ENCODE measurements at places on chromosomes 2 and 18.

DNA sequence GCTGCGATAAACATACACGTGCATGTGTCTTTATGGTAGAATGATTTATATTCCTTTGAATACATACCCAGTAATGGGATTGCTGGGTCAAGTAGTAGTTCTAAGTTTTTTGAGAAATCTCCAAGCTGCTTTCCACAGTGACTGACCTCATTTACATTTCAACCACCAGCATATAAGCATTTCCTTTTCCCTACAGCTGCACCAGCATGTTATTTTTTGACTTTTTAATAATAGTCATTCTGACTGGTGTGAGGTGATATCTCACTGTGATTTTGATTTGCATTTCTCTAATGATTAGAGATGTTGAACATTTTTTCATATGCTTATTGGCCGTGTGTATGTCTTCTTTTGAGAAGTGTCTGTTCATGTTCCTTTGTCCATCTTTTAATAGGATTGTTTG lies 22.8 kb downstream of the GALNT1 start:
- no peak for DNase-seq

GRCh38 chr2:20549691-20550348 lies 101.1 kb downstream of the HS1BP3 start:
- DNase-seq: no peak

GRCh38 chr18:45458033-45458432 lies 157.2 kb upstream of the SLC14A2 start:
- DNase-seq: no peak

DNA sequence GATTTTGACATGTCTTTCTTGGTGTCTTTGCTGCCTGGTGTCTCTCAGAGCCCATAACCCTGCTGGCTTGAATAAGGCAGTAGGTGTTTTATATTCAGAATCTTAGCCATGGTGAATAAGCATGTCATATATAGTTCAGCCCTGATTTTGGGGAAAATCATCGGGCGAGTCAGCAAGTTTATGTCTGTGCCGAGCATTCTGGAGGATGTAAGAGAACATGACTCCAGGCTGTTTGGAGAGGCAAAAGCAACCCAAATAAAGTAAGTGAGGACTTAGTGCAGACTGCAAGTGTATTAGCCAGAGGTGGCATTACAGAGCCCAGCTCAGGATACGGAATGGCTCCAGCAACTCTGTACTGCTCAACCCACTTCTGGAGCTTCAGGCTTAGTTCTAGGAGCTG lies 50.3 kb downstream of the TCF7L1 start:
- DNase-seq: no peak

DNA sequence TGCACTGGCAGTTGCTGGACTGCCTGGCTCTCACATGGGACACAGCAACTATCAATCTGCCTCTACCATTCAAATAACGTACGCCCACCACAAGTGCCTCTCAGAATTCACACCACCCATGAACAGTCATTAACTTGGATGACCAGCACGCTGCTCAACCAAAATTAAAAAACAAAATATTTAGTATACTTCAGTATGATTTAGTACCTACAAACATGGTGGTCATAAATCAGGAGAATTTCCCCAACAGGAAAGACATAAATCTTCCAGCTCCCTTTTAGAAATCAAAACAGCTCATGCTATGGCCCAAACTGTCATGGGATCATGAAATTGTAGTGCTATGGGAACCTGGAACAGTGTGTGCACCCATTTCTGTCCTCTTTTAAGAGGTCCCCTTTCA lies 317.4 kb upstream of the ETAA1 start:
- DNase-seq: no peak
